ENCODE measurements at places on chromosomes 2 and 18.

- no peak for DNase-seq
Observed at GRCh38 chr18:25225151-25225550, 126.8 kb downstream of the ZNF521 start.

DNA sequence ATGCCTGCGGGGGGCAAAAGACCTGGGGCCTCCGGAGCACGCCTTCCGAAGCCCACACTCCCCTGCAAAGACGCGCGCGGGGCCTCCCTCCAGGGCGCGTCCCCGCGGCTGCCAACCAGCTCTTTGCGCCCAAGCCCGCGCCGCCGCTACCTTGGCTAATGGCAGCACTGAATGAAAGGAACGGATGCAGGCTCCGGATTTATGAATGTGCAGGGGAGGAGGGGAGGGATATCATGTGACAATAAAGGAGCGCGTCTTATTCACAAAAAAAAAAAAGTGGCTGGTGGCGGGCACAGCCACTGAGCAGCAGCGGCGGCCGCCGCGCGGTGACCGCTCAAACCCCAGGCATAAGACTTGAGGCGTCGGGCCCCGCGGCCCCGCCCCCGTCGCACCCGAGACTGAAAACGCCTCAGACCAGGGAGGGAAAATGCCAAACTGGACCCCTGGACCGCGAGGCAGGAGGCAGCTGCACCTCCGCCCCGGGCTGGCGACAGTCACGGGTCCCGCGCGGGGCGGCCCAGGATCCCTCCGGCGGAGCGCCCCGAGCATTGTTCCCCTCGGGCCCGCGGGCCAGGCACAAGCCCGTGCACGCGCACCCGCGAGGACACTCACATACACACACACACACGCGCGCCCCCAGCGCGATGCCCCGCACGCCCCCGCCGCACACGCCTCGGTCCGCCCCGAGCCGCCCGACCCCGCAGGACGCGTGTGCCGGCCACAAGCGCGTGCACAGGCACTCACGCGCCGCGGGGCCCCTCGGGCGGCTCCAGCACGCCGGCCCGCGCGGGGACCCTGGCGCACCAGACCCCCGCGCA is 1.6 kb downstream of the SPRED2 start:
- DNase-seq, result no peak

DNA sequence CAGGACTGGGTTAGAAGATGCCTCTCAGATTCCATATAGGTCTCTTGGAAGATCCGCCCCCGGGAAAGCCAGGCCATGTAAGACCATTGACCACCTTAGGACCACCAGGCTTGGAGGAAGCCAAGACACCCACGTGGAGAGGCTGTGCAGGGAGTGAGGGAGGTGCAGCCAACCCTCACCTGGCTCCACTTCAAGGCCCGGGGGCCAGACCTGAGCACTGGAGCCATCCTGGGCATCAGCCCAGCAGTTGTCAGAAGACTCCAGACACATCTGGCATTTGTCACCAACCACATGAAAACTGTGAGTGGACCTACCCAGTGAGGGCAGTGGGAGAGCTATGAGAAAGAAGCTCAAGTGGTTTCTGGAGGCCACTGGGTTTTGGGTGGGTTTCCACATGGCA is 214.4 kb downstream of the MYT1L start:
- no peak for DNase-seq

- DNase-seq, result peak; percentile 42
Observed at GRCh38 chr2:46098621-46099062, 198.6 kb upstream of the EPAS1 start.

DNA sequence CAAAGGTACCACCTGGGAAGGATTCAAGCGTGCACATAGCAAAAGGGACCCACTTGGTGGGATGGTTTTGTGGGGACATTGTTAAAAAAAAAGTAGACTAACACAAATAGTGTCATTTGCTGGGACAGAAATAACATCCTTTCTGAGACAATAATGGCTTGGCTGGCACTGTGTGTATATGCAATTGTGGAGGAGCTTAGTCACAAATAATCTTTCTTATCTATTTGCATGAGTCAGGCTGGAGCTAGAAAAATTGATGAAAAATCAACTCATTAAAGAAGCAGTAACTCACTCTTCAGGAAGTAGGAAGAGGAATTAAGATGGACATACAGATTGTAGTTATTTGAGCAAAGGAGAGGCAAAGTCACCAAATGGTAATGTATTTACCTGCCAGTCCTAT is 29.5 kb upstream of the ITGB6 start:
- peak; percentile 41 for DNase-seq

DNA sequence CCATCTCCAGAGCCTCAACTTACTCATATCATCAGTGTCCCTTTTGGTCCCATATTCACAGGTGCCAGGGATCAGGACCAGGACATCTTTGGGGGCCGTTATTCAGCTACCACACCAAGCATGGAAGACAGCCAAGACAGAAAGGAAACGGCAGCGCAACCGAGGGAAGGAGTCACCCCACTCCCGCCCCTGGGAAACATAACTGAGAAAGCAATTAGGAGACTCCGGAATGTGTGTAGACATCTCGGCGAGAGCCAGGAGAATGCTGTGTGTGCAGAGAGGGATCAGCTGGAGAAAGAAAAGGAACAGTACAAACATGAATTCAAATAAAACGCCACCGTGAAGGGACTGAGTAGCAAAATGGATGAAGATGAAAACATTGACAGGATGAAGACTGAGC is 13.4 kb upstream of the BOK start:
- no peak for DNase-seq

DNA sequence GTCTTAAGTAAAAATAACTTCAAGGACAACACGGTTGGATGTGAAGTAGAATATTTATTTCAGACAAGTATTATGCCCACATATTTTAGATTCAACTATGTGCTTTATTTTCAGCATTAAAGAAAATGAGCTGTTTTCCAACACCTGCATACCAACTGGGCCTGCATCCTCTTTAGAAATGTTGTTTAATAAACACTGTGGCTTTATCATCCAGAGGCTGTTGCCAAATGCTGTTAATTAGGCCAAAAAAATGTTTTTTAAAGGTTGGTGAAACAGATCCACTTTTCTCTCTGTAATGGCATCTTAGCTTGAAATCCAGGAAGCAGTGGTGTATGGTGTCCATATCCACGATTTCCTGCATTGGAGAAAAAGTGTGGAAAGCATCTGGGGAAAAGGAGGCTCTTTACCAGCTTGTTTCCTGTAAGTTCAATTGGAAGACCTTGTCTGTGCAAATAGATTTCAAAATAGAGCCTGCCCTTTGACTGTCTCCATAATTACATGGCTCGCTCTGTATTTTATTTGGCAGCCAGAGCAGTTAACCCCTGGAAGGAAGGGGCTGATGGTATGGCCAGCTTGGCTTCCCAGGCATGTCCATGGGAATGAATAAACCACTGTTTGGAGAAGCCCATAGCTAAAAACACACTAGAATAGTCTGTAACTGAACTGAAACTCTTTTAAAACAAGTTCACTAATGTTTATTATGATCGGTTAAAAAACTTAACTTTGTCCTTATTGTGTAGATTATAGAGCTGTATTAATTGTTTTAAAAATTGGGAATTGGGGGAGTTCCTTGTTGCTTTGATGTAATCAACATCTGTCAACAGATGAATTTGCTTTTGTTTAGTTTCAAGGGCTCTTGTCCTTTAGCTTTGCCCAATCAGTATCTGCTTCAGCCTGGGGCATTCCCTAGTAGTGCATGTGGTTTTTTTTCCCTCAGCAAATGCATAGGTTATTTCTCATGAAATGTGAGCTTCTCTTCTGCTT is 33.0 kb upstream of the DLX1 start:
- DNase-seq, result no peak

- no peak for DNase-seq
Observed at GRCh38 chr18:45456090-45457021, 158.9 kb upstream of the SLC14A2 start.

DNA sequence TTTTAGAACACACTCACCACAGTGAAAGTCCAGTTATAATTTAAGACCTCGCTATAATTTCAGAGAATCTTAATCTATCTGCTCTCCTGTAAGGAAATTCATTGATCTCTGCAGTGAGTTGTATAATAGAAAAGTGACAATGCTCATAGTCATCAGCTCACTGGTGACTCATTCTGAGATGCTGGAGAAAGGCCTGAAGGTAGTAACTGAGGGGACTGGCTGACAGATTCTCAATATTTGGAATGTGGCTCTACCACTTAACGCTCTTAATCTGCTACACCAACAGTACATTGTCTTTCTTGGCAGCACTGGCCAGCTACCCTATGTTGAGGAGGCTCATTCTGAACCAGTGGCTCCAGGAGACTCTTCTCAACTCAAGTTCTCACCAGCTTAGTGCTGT is 246.1 kb downstream of the RPRM start:
- DNase-seq, result no peak

DNA sequence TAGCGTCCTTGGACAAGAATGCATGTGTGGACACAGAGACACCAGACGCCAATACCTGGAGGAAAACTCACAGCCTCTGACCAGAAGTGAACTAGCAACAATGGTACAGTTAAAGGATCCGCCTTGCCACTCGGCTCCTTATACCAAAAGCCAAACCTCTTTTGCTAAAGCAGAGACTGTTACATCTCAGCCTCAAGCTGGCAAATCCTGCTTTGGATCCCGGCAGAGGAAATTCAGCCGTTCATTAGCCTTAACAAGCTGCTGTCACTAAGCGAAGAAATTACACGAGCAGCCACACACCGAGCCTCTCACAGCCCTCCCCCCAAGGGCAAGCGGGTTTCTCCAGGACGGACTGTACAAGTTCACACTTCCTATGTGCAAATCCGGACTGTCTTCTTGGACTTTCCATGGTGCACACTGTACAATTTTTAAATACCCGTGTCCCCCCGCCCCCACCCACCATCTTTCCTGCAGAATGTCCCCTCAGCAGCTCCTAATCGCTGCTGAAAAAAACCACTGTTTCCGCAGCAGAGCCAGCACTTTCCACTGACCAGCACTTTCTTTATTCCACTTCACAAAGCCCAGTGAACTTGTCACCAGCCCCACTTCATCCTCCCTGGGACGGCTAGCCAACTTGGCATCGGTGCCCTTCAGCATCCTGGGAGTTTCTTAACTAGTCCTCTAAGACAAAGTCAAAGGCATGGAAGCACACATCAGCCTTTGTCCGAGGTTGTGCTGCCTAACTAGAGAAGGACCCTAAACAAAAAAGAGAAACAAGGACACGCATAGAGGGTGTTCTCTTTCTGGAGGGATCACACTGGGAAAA is 1.5 kb downstream of the KLF7 start:
- DNase-seq, result no peak

DNA sequence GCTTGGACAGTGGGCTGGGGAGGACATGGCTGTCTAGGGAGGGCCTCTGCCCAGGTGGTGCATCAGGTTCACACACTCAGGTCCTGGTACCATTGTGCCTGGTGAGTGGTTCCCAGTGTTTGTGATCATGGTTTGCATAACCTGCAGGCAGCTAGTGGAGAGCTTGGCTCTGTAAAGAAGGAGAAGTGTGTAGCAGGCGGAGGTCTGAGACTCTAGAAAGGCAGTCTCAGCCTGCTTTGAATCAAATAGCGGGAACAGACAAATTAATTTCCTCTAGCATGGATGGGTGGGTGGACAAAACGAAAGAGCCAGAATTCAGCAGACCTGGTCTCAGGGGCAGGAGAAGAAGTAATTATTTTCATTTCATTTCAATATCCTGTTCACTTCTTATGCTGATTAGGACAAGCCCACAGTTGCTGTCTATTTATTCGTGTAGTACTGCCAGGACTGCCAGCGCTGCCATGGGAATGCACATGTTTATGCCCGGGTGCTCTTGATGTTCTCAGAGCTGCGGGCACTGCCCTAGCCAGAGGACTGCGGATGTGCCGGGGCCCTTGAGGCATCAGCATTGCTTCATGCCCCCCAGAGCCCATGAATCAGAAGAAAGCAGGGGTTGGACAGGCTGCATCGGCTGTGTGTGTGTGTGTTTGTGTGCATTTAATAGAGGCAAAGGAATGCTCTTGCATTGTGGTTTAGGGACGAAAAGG is 45.4 kb upstream of the DLX2 start:
- DNase-seq, result no peak

DNA sequence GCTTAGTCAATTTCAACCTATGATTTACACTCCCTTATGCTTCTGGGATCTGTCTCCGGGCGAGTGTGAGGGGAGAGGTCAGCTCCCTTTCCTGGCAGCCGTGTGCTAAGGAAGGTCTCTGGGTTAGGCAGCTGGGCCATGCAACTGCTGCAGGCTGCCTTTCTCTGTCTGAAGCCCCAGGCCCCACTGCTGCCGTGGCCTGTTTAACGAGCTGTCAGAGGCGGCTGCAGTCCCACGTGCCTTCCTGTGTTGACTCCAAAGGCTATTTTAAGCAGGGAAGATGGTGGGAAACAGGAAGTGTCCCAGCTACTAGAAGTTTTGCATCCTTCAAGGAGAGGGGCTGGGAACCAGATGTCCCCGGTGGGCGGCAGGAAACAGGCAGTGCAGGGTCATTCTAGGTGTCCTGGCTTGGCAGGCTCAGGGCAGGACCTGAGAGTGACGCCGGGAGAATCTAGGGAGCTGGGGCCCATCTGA is 186.4 kb downstream of the TNS1 start:
- DNase-seq, result no peak

DNA sequence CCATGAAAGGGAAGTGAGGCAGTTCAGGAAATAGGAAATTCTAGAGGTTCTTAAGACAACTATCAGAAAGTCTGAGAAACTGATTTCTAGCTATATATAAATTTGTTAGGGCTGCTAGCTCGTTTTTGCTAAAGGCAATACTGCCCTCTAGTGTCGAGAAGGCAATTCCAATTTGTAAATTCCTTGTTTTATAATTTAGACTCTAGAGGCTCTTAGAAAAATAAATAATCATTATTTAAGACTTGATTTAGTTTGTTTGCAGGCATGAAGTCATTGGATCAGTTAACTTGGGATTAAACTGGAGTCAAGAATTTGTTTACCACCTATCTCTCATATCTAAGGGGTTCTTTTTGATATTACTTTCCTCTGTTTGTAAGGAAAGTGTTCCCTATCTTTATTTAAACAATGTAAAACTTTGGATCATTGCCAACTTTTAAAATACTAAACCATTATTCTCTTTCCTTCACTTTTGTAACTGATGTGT is 66.2 kb downstream of the ACVR2A start:
- DNase-seq, result peak; percentile 50

DNA sequence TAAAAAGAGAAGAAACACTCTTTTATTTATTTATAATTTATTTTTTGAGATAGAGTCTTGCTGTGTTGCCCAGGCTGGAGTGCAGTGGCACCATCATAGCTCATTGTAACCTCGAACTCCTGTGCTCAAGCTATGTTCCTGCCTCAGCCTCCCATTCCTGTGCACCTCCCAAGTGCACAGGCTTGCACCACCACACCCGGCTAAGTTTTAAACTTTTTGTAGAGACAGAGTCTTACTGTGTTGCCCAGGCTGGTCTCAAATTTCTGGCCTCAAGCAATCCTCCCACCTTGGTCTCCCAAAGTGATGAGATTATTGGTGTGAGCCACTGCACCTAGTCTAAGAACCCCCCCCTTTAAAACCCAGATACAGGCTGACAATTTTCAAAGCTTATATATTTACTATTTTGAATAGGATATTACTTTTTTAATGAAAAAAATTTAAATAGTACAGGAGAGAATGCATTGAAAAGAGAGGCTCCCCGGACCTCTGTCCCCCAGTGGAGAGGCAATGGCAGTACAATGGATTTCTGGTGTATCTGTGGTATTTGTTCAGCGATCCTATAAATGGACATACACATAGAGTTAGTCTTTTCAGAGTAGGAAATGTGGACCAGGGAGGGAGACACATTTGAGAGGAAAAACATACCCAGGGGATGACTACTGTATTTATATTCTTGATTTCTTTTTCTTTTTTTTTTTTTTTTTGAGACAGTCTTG is 48.1 kb upstream of the CNOT11 start:
- DNase-seq, result no peak

- no peak for DNase-seq
Observed at GRCh38 chr18:59639821-59640220, 57.4 kb downstream of the CCBE1 start.

Data from amniotic stem cell (primary cell).